Peyer's patch (tissue), 4 donors: ENCODE measurements at places on chromosomes 5 and 9.

- no peaks in the 10 kb centered on the region for H3K36me3 ChIP-seq
- DNase-seq = no peak
- no peak overlapping the region for H3K27ac ChIP-seq
- no peaks in the 10 kb centered on the region for H3K4me1 ChIP-seq
- no peak overlapping the region for H3K4me3 ChIP-seq
Observed at GRCh38 chr5:84791138-84791537, 406.5 kb upstream of the EDIL3 start.

- no peaks in the 10 kb centered on the region for H3K27me3 ChIP-seq
- H3K36me3 ChIP-seq = no peaks in the 10 kb centered on the region
- DNase-seq = no peak
- H3K27ac ChIP-seq = no peak overlapping the region
Observed at GRCh38 chr5:171158581-171158980, 150.5 kb upstream of the TLX3 start.

- H3K36me3 ChIP-seq = peaks cover 68% of the 10 kb centered on the region
- no peaks in the 10 kb centered on the region for H3K4me1 ChIP-seq
- no peak for DNase-seq
Observed at GRCh38 chr9:130462685-130463540, 18.2 kb downstream of the ASS1 start.

GRCh38 chr9:90842996-90843395, 41.4 kb downstream of the SYK start:
- no peaks in the 10 kb centered on the region for H3K4me1 ChIP-seq
- H3K27ac ChIP-seq = no peak overlapping the region
- DNase-seq = no peak
- H3K4me3 ChIP-seq = no peak overlapping the region

DNA sequence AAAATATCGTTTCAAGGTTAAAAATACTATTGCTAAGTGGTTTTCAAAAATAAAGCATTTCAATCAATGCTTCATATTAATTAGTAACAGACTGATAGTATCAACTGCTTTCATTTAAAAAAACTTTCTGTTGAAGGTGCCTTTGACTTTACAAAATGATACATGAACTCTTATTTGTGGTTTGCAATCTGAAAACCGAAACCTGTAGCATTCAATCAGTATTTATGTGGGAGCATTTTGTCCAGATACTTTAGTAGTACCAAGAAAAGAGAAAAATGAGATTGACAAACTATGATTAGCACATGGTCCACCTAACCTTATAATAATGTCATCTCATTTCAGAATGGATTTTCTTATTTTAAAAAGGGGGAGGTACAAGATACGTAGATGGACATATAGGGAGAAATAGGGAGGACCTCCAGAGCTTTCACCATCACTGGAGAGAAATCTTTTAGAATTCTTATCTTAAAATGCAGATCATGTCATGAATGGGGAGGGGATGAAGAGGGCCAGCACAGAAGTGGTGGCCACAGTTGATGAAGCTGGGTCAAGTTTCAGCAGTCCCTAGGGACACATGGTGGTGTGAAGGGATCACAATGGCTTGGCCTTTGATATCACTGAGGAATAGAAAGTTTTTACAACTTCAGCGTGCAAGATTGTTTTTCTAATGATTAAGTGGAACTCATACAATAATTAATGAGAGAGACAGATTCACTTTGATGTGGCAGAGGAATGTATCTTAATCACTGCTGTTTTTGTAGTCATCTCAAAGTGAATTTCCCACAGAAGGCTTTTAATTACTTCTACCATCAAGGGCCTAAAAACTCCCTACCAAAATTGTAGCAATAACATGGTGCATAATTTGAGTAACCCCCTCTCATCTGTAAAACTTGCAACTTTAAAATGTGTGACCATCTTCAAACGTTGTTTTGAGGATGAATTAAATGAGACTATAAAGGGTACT, 322.3 kb upstream of the EDIL3 start:
- no peak overlapping the region for H3K4me3 ChIP-seq
- no peaks in the 10 kb centered on the region for H3K36me3 ChIP-seq

DNA sequence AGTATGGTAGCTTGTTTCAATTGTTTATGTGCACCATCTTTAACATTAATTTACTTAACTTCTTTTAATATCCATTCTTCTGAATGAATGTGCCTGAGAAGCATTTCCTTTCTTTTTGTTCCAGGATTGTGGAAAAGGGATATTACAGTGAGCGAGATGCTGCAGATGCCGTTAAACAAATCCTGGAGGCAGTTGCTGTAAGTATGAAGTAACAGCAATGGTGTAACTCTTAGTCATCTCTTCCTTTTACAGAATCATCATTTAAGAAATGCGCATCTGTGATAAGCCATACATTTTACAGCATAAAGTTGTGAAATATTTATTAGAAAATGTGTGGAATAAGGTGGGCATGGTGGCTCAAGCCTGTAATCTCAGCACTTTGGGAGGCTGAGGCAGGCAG, 117.7 kb downstream of the STARD4 start:
- no peak overlapping the region for H3K4me3 ChIP-seq
- no peaks in the 10 kb centered on the region for H3K36me3 ChIP-seq
- H3K27ac ChIP-seq = no peak overlapping the region
- no peaks in the 10 kb centered on the region for H3K27me3 ChIP-seq
- no peak for DNase-seq

GRCh38 chr5:28725001-28725400, 1686.6 kb upstream of the CDH9 start:
- H3K4me3 ChIP-seq = no peak overlapping the region
- H3K36me3 ChIP-seq = no peaks in the 10 kb centered on the region
- no peaks in the 10 kb centered on the region for H3K27me3 ChIP-seq
- no peak for DNase-seq

DNA sequence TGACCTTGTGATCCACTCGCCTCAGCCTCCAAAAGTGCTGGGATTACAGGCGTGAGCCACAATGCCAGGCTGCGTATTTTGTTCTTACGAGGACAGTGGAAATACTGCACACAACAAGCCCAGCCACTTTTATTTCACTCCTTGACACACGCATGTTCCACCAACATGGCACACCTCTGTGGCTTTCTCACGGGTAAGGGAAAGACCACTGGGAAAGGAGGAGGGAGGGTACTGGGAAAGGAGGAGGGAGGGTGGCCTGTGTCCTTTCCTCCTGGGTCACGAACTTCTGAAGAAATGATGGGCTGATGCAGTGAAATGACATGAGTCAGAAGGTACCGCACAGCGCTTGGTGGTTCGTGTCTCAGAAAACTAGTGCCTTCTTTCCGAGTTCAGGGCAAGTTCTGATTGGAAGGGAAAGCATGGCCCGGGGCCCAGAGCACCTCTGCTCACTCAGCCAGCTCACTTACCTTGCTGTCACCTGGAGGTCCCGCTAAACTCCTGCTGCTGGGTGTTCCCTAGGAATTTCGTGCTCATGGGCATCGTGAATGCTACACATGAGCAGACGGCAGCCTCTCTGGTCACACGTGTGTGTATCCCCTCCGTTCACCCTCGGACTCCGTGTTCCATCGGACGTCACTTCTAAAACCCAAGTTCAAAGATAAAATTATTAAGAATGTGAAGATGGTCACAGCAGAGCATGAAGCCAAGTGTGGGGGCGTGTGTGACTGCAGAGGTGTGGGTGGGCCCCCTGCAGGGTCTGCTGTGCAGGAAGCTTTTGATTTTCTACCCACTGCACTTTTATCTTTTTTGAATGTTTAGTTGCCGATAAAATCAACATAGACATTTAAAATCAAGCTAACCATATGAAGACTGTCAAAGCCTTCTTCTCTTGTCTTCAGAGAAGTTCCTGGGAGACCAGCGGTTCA, 42.9 kb downstream of the LAMC3 start:
- H3K27me3 ChIP-seq = no peaks in the 10 kb centered on the region
- no peaks in the 10 kb centered on the region for H3K36me3 ChIP-seq
- DNase-seq = no peak

DNA sequence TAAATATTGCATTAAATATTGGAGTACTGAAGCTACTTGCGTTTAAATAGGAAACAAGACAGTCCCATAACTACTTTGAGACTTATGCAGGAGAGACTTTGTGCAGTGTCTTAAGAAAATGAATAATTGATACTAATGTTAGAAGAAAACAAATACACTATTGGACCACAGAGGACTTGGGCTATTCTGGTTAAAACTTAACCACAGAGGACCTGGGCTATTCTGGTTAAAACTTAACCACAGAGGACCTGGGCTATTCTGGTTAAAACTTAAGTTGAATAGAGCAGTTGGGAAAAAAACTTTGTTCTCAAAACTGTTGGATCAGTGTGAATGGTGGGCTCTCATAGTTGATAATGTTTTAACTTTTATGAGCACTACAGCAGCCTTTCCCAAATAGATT, 141.7 kb downstream of the WDR70 start:
- H3K36me3 ChIP-seq = no peaks in the 10 kb centered on the region
- H3K27me3 ChIP-seq = no peaks in the 10 kb centered on the region
- H3K4me1 ChIP-seq = no peaks in the 10 kb centered on the region
- no peak for DNase-seq
- no peak overlapping the region for H3K27ac ChIP-seq

DNA sequence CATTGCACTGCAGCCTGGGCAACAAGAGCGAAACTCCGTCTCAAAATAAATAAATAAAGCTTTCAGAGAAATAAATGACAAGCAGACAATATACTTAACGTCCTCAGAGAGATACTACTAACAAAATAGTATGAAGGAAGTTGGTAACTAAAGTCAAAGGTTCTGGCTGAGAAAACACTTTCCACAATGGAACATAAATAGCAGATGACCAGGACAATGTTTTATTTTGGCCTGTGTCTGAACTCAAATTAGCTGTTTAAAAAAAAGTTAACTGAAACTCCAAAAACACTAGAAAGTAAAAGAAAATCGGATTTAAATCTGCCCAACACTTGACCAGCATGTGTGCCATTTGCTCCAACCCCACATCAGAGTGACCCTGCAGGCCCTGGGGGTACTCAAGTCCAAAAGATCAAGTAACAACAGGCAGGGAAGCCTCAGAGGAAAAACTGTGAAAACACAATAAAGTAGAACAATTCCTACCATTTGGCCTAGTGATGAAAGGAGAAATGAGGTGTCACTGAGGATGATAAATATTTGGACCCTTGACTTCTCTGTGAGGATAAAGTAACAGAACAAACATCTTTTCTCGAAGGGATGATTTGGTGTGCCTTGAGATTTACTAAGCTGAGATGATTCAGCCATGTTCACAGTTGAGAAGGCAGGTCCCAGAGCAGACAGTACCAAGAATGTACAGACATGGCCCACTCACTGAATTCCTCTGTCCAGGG, 47.7 kb downstream of the LHFPL2 start:
- H3K4me3 ChIP-seq = no peak overlapping the region
- no peaks in the 10 kb centered on the region for H3K36me3 ChIP-seq
- H3K27me3 ChIP-seq = no peaks in the 10 kb centered on the region
- peak overlapping the region; percentile 27 for H3K27ac ChIP-seq
- DNase-seq = no peak

DNA sequence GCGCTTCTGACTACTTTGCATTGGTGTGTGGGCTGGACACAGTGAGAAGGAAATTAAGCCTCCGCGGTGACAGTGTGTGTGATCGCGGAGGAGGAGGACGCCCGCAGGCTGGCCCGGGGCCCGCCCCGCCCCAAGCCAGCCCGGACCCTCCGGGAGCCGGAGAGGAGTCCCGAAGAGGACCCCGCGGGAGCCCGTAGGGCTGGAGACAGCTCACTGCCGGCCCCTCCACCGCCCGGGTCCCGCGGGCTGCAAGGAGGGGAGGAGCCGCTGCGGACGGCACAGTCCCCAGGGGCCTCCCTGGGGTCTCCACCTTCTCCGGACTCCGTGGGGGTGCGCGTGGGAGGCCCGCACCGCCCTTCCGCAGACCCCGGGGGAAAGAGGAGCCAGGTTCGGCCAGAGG, 146.4 kb upstream of the ERCC6L2 start:
- no peak overlapping the region for H3K27ac ChIP-seq
- no peaks in the 10 kb centered on the region for H3K36me3 ChIP-seq
- no peaks in the 10 kb centered on the region for H3K27me3 ChIP-seq
- peaks cover 3% of the 10 kb centered on the region for H3K4me1 ChIP-seq
- no peak overlapping the region for H3K4me3 ChIP-seq

DNA sequence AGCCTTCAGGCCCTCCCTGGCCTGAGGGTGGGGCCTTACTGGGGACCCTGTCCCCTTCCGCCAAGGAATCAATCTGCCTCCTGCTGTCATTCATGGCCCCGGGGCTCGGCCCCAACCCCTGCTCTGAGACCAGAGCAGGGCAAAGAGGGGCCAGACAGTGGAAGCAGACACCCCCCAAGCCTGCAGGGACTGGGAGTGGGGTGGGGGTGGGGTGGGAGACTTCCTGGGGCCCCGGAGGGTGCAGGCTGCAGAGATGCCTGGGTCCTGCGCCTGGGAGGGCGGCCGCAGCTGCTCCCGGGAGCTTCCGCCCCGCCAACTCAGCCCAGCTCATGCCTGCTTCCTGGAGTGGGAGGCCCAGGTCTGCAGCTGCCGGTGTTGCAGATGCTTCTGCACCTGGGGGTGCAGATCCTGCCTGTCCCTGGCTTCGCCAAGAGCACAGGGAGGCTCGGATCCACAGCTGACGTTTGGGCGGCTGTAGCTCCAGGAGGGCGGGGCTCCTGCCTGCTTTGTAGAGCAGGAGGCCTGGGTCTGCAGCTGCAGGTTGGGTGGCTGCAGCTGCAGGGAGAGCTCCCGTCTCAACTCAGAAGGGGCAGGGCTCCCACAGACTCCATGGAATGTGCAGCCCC, 6.2 kb downstream of the KIF4B start:
- H3K36me3 ChIP-seq = no peaks in the 10 kb centered on the region
- no peak for DNase-seq
- H3K27ac ChIP-seq = no peak overlapping the region
- no peaks in the 10 kb centered on the region for H3K27me3 ChIP-seq
- no peak overlapping the region for H3K4me3 ChIP-seq

- H3K4me1 ChIP-seq = no peaks in the 10 kb centered on the region
- DNase-seq = no peak
- no peak overlapping the region for H3K4me3 ChIP-seq
- no peaks in the 10 kb centered on the region for H3K27me3 ChIP-seq
- H3K27ac ChIP-seq = no peak overlapping the region
Observed at GRCh38 chr5:41754857-41755256, 115.4 kb downstream of the OXCT1 start.

DNA sequence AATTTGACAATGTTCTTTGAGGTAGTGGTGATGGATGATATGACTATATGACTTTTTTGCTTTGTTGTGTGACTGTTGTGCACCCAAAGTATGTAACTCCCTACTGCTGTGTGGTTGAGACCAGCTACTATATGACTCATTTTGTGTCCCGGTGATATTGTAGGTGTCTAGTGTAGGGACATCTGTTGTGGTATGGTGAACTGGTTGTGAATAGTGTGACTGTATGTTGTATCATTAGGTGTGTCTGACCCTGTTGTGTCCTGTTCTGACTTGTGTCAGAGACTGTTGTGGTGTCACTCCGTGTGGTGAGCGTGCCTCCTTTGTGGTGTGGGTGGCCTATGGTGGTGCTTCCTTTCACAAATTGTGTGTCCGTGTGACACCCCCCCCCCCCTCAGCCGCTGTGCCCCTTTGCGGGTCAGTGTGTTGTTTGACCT, 11.2 kb upstream of the CXXC5 start:
- H3K27me3 ChIP-seq = no peaks in the 10 kb centered on the region
- DNase-seq = no peak
- H3K4me3 ChIP-seq = peak overlapping the region; percentile 68
- peaks cover 26% of the 10 kb centered on the region for H3K4me1 ChIP-seq
- peak overlapping the region; percentile 88 for H3K27ac ChIP-seq
- no peaks in the 10 kb centered on the region for H3K36me3 ChIP-seq

GRCh38 chr5:155620821-155621410, 607.4 kb downstream of the KIF4B start:
- no peaks in the 10 kb centered on the region for H3K36me3 ChIP-seq
- H3K27me3 ChIP-seq = no peaks in the 10 kb centered on the region
- H3K4me1 ChIP-seq = no peaks in the 10 kb centered on the region
- no peak overlapping the region for H3K27ac ChIP-seq
- DNase-seq = no peak
- H3K4me3 ChIP-seq = no peak overlapping the region
